Small intestine (tissue), 16 donors: ENCODE measurements at places on chromosomes 13 and 19.

DNA sequence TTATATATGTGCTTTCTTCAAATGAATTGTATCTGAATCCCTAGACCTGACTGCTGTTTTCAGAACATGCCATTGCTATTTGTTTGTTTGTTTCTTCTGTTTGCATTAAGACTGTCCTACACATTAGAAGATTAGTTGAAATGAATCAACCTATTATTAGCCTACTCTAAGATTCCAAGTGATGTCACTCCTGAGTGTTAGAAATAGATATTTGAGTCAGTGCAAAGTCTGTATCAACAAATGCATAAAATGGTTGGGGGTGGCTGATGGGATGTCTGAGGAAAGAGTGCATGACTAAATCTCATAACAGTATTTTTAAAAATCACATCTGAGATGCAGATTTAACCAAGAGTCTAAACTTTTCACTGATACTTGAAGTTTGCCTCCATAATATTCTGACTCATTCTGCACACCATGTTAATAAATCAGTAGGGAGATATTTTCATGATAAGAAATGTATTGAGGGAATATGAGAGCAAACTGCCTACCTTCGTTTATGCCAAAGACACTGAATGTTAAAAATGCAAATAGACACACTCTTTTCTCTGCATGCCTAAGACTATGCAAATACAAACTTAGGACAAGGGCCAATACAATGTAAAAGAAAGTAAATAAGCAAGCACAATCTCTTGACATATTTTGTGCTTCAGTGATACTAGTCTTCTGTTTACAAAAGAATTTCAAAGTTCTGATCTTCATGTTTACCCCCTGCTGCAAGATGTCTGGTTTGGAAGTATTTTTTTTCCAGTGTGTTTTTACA, 253.3 kb downstream of the LIG4 start:
- DNase-seq, result no peak

GRCh38 chr13:113283904-113284303, 13.1 kb upstream of the LAMP1 start:
- DNase-seq, result no peak

GRCh38 chr13:97191142-97191541, 31.0 kb upstream of the MBNL2 start:
- peak; percentile 55 for DNase-seq

- DNase-seq, result no peak
Measured at GRCh38 chr13:23656637-23657371, 86.6 kb downstream of the TNFRSF19 start.

DNA sequence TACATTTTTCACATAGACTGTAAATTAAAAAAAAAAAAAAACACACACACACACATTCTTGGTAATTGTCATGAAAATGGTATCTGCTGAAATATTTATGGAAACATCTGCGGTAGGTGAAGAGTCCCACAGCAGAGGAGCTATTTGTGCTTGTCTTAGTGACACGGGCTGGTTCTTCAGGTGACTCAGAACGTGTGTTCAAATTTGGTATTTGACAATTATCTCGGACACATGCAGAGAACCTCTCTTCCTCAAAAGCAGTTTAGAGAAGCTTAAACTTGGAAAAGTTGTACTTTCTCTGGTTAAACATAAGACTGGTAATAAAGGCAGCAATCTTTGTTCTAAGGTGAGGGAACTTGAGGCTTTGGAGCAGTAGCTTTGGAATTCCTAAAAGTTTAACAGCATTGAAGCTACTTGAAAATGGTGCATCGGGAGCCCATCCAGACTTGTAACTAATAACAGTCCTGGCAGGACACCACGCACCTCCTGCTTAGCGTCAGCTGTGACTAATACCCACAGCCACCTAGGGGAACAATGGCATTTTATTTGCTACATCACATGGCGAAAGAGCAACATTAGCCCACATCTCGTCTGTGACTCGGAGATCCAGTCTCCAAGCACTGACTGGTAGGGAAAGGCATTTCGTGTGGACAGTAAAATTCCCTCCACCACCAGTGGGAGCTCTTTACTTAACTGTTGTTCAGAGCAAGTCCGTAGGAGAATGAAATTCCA, 1505.1 kb upstream of the SLC10A2 start:
- peak; percentile 69 for DNase-seq

DNA sequence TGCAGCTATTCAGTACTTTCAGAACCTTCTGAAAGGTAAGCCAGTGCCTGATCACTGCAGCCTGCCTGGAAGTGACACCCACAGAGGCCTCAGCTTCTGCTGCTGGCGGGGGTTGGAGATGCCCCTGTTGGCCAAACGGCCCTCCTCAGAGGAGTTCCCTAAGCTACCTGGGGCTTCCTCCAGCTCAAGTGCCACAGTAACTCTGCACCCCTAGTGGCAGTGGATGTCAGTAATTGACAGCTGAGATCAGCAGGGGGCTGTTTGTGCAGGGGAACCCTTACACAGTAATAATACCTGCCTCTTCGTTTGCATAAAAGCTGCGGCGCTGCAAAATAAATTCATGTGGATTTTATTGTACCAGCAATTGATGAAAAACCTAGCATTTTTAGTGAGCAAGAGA, 28.9 kb downstream of the TDRD12 start:
- peak; percentile 10 for DNase-seq

GRCh38 chr19:39483141-39483540, 2.5 kb downstream of the TIMM50 start:
- no peak for DNase-seq

DNA sequence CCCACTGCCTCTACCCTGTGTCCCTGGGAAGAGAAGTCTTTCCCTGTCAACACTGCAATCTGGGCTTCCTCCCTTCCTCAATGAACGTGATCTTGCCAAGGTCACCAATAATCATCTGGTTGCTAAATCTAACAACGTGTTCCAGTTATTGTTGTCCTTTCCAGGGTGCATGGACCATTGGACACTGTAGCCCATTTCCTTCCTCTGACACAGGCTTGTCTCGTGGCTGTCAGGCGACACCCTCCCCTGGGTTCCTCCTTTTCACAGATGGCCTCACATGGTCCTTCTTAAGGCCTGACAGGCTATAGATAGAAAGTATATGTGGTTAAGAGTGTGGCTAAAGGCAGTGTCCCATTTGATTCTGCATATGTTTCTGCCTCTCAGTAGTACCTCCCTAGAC, 67.7 kb upstream of the STARD13 start:
- DNase-seq, result no peak

DNA sequence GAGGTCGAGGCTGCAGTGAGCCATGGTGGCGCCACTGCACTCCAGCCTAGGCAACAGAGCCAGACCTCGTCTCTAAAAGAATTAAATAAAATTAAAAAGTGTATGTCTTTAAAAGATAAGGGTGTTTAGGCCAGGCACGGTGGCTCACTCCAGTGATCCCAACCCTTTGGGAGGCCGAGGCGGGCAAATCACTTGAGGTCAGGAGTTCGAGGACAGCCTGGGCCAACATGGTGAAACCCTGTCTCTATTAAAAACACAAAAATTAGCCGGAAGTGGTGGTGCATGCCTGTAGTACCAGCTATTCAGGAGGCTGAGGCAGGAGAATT, 7.5 kb upstream of the SDHAF1 start:
- no peak for DNase-seq

DNA sequence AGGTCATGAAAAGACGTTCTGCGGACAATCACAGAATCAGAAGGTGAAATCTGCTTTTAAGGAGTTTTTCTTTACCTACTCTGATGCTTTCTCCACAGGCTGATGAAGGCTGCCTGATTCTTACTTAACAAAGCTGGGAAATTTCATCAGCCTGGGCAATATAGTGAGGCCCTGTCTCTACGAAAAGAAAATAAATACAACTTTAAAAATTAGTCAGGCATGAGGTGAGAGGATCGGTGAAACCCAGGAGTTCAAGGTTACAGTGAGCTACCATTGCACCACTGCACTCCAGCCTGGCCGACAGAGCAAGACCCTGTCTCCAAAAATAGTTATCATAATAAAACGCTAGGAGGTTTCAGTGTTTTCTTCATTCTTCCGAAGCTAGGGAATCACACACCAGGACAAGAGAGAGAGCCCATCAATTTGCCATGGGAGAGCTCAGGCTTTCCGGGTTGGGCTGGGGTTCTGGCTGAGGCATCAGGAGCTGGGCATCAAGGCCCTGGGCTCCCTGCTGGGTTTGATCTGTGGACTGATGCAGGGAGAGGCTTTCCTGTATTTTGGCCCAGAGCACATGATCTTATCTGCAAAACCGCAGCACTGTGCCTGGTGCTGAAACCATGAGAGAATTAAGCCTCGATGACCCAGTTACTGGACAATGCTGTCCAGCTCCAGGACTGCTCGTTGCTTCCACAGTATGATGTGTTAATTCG, 25.1 kb upstream of the CEBPG start:
- no peak for DNase-seq

- no peak for DNase-seq
Measured at GRCh38 chr13:27927444-27928352, 7.9 kb downstream of the PDX1 start.

DNA sequence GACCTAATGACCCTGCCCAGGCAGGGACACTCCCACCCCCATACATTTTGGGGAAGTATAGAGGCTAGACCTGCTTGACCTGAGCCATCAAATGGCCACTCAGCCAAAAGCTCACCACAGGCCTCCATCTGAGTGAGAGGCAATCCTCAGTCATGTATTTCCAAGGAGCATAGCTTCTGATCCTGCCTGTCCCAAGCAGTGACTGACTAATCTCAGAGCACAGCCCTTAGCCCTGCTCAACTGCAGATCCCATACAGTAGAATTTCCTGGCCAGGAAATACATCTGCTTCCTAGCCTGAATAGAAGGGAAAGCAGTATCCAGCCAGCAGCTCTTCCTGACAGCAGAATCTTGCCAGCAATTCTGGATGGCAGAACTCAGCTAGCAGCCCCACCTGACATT, 880.6 kb upstream of the GPC6 start:
- DNase-seq, result no peak

- no peak for DNase-seq
Measured at GRCh38 chr13:97408938-97409337, 25.0 kb upstream of the RAP2A start.

DNA sequence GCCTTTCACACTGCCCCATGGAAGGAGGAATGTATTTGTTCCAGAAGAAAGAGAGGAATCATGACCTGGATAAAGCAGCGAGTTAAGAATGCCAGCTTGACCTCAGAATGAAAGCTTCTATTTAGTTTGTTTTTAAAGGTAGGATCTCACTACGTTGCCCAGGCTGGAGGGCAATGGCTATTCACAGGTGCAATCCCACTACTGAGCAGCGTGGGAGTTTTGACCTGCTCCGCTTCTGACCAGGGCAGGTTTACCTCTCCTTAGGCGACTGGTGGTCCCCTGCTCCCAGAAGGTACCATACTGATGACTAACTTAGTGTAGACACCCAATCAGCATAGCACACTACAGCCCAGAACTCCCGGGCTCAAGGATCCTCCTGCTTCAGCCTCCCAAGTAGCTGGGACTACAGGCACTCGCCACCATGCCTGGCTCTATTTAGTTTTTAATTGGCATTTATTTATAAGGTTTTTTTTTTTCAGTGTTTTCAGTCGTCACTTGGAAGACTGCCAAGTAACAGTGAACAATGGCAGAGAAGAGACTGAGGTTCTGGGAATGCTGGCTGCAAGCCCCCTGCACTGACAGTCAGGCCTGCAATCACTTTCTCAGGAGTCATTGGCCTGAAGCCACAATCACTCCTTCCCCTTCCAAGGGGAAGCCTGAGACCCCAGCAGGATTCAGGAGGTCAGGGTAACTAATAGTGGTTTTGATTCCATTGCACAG, 73.1 kb downstream of the EPS15L1 start:
- no peak for DNase-seq

- DNase-seq, result no peak
Measured at GRCh38 chr13:109355875-109356434, 430.4 kb downstream of the IRS2 start.

DNA sequence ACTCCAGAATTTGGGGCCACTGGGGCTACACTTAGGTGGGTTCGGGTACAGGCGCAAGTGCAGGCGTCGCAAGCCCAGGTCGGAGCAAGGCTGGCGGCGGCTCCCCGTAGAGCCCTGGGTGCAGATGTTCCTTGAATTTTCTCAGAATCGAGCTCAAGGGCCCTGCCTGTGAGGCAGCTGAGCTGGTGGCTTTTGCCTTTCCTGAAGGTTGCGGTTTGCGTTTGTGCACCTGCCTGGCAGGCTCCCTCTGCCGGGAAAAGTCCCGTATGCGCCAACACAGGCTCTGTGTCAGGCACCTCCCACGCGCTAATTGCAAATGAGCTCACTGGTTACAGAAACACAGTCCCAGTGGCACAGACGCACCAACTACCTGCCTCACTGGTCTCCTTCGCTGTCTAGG, 5.9 kb downstream of the DOHH start:
- no peak for DNase-seq

- DNase-seq, result peak; percentile 80
Measured at GRCh38 chr13:51645154-51645650, 60.9 kb downstream of the WDFY2 start.

DNA sequence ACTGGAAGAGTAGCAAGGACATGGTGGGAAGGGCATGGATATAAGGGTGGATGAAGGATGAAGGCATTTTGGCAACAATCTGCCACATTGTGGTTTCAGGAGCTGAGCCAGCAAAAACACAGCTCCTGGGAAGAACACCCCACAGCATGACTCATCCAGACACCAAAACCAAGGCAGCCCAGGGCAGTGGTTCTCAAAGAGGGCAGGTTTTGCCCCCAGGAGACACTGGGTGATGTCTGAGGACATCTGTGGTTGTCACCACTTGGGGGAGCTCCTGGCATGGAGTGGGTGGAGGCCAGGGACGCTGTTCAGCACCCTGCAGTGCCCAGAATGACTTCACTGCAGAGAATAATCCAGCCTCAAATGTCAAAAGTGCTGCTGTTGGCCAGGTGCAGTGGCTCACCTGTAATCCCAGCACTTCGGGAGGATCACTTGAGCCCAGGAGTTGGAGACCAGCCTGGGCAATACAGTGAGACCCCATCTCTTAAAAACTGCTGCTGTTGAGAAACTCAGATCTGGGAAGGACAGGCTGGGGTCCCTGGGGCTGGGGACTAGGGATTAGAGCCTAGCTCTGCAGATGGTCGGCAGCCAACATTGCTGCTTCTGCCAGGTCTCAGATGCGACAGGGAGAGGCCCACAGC, 16.1 kb downstream of the ZFR2 start:
- DNase-seq, result no peak

DNA sequence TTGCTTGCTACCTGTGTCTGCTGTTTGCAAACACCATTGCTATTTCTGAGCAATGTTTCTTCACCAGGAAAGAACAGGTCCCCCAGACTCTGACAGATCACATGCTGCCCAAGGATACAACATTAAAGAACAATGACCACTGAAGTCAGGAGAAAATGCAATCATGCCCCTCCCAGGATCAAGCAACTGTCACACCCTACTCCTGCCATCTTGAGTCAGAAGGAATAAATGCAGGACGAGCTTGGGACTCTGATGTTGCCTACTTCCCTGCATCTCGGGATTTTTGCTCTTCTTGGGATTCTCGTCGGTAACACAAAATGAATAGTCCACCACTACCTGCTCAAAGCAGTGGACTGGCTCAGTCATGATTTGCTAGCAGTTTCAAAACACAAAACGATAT, 490.6 kb downstream of the COG6 start:
- no peak for DNase-seq

GRCh38 chr13:77784515-77784914, 87.0 kb downstream of the SLAIN1 start:
- no peak for DNase-seq

- no peak for DNase-seq
Measured at GRCh38 chr19:42816894-42817293, 51.4 kb upstream of the PSG8 start.

- peak; percentile 21 for DNase-seq
Measured at GRCh38 chr13:49421391-49421790, 22.5 kb downstream of the CAB39L start.

- no peak for DNase-seq
Measured at GRCh38 chr19:57037556-57037955, 82.2 kb upstream of the USP29 start.
